IMR-90 (cell line): ENCODE measurements at places on chromosomes 11 and 22.

DNA sequence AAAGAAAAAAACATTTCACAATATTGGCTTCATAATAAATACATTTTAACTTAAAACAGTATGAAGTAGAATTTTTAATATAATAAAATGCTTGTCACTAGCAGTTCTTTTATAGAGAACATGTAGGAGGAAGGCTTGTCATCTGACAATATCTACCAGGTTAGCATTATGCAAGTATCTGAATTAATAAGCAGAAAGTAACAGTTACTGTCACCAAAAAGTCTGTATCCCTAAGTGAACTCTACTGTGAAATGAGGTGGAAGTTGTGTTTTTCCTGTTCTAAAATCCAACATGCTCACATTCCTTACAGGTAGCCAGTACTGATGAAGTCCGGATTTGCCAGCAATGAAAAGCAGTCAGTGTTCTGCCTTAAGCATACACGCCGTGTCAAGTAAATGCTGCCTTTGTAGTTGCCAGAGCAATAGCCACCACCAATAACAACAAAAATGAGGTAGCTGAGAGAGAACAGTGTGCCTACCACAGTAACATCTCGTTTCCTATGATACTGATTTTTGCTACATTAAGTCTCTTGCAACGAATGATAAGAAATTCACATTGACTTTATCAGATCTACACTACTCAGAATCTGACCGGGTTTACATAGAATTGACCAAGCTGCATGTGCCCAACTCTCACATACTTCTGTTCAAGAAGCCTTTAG lies 95.5 kb downstream of the SIK3 start:
- DNase-seq, result no peak

- no peak for DNase-seq
Measured at GRCh38 chr22:50004918-50005317, 7.6 kb downstream of the IL17REL start.

GRCh38 chr11:78706551-78706950 lies 131.9 kb upstream of the NARS2 start:
- DNase-seq, result no peak

- no peak for DNase-seq
Measured at GRCh38 chr11:8201644-8202365, 33.0 kb upstream of the RIC3 start.

- DNase-seq, result peak; percentile 66
Measured at GRCh38 chr11:125433454-125434121, 62.5 kb downstream of the FEZ1 start.

- no peak for DNase-seq
Measured at GRCh38 chr11:124479561-124479960, 34.1 kb upstream of the OR8B8 start.

DNA sequence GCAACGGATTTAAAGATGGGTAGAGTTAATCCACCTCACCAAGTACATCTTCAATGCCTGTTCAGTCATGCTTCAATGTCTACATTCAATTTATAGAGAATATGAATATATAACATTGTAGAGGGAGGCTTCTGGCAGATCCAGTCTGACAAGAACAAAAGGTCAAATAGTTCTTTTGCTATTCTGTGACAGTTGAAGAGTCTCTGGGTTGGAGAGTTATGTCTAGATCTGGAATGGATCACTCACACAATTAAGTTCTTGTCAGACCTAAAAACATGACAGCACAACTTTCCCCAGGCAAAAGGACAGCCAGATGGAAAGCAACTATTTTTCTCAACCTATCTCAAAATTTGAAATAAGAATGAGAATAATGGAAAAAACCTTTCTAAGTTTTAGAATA lies 15.3 kb upstream of the GAB2 start:
- DNase-seq, result no peak

- DNase-seq, result no peak
Measured at GRCh38 chr11:62068730-62069129, 55.1 kb upstream of the INCENP start.

DNA sequence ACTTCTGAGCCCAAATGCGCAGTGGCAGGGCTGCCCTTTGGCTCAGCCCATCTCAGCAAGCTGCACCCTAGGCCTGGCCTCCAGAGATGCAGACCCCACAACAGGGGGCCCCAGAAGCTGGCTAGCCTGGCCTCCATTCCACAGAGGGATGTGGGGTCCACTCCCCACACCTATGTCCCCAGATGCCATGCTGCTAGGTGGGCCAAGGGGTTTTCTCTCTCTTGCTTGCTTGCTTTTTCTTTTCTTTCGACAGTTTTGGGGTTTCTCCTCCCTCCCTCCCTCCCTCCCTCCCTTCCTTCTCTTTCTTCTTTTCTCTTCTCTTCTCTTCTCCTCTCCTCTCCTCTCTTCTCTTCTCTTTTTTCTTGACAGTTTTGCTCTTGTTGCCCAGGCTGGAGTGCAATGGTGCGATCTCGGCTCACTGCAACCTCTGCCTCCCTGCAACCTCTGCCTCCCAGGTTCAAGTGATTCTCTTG lies 9.6 kb downstream of the SCARF2 start:
- DNase-seq, result no peak

GRCh38 chr11:35635933-35636332 lies 17.7 kb downstream of the FJX1 start:
- DNase-seq, result no peak

- no peak for DNase-seq
Measured at GRCh38 chr11:101126551-101127196, 2.9 kb downstream of the PGR start.

DNA sequence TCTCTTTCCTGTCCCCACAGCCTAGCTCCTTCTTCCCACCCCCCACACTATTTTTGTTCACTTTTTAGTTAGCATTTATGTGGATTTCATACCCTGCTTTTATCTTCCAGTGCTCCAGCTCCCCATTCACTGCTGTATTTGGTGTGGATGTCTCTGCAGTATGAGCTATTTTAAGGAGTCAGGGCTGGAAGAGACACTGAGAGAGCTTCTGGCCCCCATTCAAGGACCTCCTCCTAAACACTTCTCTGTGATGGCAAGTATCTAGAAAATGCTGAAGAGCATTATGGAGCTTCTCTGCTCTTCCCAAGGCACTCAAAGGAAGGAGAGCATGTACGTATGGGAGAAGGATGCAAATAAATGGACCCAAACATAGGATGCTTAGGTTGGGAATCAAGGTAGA lies 79.5 kb downstream of the RAB30 start:
- DNase-seq, result no peak

DNA sequence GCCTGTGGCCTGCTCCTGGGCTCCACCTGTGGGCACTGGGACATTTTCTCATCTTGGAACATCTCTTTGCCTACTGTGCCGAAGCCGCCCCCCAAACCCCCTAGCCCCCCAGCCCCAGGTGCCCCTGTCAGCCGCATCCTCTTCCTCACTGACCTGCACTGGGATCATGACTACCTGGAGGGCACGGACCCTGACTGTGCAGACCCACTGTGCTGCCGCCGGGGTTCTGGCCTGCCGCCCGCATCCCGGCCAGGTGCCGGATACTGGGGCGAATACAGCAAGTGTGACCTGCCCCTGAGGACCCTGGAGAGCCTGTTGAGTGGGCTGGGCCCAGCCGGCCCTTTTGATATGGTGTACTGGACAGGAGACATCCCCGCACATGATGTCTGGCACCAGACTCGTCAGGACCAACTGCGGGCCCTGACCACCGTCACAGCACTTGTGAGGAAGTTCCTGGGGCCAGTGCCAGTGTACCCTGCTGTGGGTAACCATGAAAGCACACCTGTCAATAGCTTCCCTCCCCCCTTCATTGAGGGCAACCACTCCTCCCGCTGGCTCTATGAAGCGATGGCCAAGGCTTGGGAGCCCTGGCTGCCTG lies 1.4 kb downstream of the SMPD1 start:
- no peak for DNase-seq

DNA sequence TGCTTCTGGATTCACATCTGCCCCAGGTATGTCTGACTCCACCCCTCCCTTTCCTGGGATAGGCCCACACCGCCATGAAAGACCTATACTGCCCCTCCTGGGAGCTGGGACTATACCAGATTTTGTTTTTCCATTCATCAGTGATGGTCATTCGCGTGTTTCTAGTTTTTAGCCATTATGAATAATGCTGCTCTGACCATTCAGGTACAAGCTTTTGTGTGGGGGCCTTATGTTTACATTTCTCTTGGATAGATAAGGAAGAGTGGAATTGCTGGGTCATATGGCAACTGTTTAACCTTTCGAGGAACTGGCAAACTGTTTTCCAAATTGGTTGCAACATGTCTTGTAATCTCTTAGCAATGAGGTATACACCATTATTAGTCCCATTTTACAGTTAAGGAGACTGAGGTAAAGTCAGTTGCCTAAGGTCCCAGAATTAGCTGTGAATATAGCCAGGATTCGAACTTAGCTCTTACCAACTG lies 1.2 kb upstream of the TBC1D10A start:
- DNase-seq, result no peak

- DNase-seq, result no peak
Measured at GRCh38 chr11:131809203-131809918, 438.9 kb downstream of the NTM start.

GRCh38 chr11:93524173-93524536 lies 19.0 kb downstream of the SMCO4 start:
- DNase-seq, result no peak

GRCh38 chr22:48098921-48099245 lies 1336.4 kb downstream of the TBC1D22A start:
- DNase-seq, result no peak

GRCh38 chr22:20508815-20509271 lies 1.4 kb downstream of the MED15 start:
- no peak for DNase-seq

DNA sequence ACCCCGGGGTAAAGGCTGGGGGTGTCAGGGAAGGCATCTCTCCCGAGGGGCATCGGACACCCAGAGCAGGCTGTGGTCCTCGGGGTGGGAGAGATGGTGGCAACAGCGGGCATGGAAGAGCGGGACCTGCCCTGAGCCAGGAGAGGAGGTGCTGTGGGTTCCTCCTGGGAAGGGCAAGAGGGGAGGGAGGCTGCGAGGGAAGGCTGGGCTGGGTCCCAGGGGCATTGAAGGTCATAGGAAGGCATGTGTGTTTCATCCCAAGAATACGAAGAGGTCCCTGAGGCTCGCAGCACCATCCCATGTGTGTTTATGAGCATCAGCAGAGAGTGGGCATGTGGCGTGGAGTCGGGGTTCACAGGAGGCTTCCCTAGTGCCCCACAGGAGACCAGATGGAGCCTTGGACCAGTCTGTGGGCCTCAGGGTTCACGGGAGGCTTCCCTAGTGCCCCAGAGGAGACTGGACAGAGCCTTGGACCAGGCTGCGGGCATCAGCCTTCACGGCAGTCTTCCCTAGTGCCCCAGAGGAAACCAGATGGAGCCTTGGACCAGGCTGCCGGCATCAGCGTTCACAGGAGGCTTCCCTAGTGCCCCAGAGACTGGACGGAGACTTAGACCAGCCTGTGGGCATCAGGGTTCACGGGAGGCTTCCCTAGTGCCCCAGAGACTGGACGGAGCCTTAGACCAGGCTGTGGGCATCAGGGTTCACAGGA lies 420.6 kb downstream of the BRD1 start:
- DNase-seq, result no peak

- no peak for DNase-seq
Measured at GRCh38 chr11:70030412-70030811, 47.7 kb upstream of the ANO1 start.

DNA sequence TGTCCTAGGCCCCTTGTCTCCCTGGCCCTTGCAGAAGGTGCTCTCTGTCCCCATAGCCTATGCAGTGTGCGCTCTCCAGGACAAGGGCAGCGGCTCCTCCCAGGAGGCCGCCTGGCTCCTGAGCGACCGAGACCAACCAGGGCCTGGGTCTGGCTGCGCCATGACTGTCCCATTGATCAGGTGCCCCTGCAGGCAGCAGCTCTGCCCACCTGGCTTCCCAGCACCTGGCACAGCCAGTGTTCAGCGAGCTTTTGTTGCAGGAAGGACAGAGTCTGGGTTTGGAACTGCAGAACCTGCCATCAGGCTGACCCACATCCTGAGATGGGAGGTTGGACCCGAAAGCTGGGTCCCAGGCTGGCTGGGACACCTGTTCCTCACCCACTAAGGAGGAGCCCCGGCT lies 1001.1 kb downstream of the BRD1 start:
- DNase-seq, result no peak

- DNase-seq, result no peak
Measured at GRCh38 chr11:63783925-63784592, 15.5 kb upstream of the ZFTA start.

- DNase-seq, result no peak
Measured at GRCh38 chr11:72307439-72307838, 63.5 kb upstream of the PHOX2A start.

DNA sequence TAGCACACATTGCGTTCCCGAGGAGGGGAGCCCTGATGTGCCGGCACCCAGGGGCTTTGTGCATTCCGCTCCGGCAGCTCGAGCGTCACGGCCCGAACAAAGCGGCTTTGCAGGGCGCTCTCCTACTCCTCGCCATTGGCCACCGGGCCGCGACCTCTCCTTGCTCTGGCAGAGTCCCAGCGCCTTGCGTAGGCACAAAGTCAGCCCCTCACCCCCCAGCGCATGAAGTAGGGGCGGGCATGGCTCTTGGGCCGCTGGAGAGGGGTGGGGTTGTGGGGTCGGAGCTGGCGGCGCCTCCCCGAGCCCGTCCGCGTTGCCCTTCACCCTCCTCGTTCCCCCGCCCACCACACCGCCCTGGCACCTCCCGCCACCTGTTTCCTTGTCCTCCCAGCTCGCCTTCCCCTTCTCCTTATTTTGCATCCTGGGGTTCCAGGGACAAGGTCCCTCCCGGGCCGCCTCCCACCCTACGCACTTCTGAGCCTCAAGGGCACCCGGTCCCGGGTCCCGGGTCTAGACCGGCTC lies 753 bp upstream of the PPARA start:
- no peak for DNase-seq

- no peak for DNase-seq
Measured at GRCh38 chr22:45470871-45471270, 31.8 kb upstream of the FBLN1 start.

DNA sequence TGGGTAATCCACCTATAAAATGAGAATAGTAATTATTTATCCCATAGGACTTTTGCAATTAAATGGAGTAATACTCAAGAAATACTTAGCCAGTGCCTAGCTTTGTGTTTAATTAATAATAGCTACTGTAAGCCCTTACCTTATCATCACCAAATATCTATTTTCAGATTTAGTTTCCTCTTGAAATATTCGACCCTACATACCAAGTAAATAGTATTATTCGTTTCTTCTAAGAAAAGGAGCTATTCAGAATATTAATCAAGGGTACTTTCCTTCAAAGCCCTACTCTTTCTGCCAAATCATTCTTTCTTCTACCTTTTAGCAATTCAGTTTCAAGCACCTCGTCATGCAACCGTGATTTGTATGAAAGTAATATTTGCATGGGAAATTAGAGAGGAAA lies 6.7 kb downstream of the FBXO3 start:
- no peak for DNase-seq

- DNase-seq, result peak; percentile 29
Measured at GRCh38 chr22:46233231-46233630, 16.9 kb downstream of the CDPF1 start.

DNA sequence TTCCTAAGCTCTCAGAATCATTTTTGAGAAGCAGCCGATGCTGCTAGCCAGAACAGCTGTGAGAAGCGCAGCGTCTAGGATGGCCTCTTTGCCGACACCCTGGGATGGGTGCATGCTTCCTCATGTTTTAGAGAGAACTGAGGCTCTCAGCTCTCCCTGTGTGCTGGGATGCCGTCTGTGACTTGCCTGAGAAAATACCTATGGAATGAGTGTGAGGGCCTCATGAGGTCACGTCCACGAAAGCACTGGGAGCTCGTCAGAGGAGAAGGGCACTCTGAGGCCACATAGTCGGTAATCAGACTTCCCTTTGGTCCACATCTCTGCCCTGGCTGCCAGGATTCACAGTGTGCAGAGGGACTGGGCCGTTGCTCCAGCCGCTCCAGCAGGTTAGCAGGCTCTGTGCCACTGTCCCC lies 54.7 kb downstream of the MICAL3 start:
- DNase-seq, result peak; percentile 99
